ENCODE measurements at places on chromosomes 6 and 20. TPM values are rescaled to one million over a fixed set of nuclear protein-coding genes. Genes with fewer than 3 reads are reported as not detected.
A peak's percentile ranks its signal among the peaks of the same experiment; 100 is the strongest.

RNF217 gene
- total RNA-seq, result 1.2 TPM

CASS4 gene
- 3.1 TPM for total RNA-seq

COX4I2 gene
- not detected for total RNA-seq

PTCRA gene
- not detected for total RNA-seq

CRYBG1 gene
- 10.0 TPM for total RNA-seq

GATA5 gene
- not detected for total RNA-seq

SLC25A27 gene
- total RNA-seq, result 0.28 TPM

DNA sequence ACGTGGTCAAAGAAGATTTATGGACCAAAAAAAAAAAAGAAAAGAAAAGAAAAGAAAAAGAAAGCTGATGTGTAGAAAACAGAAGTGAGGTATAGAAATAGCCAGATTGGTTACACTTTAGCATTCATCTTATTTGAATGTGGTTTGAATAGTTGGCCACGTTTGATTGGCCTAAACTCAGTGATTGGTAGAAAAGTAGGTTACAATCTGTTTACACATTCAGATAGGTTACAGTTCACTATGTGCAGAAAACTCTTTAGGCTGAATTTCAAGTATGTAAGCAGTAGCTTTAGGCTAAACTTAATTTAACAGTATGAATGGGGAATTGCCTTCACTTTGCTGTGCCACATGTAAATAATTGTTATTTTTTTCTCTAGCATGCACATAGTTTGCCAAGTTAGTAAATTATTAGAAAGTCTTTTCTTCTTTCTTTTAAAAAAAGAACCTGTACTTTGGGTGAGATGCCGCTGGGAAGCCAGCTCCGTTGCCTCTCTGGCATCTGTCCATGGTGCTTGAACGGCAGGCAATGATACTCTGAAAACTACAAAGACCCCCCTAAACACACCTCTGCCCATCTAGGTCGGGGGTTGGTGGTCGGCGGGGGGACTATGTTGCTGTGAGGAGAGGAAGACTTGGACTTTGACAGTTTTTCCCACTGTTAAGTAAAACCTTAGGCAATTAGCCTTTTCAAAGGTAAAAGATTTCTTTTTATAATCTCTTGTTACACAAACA lies 173.0 kb downstream of the AIG1 start:
- H3K27me3 ChIP-seq, result no peaks in the 10 kb centered on the region
- H3K27ac ChIP-seq, result no peak overlapping the region
- H3K36me3 ChIP-seq, result no peaks in the 10 kb centered on the region
- no peak for DNase-seq

DNA sequence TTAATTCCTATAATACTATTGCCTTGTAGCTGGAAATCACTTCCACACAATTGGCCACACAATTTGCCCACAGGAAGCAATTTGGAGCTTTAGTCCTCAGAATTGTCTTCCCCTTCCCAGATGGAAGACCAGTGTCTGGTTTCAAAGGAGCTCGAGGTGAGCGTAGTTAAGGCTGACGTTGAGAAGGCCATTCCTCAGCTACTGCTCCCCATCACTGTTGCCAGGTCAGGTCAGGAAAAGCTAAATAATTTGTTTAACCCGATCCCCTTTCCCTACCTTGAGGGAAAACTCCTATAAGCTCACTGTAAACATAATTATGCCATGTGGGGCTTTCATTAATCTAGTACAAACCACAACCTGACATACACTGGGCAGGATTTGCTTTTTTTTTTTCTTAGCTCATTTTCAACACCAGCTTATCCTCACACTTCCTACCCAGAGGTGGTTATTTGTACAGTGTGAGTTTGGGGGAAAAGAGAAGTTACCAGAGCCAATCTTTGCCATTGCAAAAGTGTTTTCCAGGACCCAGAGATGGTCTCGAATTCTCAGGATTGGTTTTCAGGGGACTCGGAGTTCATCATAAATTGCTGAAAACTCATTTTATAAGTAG lies 242.7 kb downstream of the CLIC5 start:
- no peak for DNase-seq
- no peaks in the 10 kb centered on the region for H3K36me3 ChIP-seq
- H3K4me1 ChIP-seq, result no peaks in the 10 kb centered on the region
- H3K27ac ChIP-seq, result no peak overlapping the region

DNA sequence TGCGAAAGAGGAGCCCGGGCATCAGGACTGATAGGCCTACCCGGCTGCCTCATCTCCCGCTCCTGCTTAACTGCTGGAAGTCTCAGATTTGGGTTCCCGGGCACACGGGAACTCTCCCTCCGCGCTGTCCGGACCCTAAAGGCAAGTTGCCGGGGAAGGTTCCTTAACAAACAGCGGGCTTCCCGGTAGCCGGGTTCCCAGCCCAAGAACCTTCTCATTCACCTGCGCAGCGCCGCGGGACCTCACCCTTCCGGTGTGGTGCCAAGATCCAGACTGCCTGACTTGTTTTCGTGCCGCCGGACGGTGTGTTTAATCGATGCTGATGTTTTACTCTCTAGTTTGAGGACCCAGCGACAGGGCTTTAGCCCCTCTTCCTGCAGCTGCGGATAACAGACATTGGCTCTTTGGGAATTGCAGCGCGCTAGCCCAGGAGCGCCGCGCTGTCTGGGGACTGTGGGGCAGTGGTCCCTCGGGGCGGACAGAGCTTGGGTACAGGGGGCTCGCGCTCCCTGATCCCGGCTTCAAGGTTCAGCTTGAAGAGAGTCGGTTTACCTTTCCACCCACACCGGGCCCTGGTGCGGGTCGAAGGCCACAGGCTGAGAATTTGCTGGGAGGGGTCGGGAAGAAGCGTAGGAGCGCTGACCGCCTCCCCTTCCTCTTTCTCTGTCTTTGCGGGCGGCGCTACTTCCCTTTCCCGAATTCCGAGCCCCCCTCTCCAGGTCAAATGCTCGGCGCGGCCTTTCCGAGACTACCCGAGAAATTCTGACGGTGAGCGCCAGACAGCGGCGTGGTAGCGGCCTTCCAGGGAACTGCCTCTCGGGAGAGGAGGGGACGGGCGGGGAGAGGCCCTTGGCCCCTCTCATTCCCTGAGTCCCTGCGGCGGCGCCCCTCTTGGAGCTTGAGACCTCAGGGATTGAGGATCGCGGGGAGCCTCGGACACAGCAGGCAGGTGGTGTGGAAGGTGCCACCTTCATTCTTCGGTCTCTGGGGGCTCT lies 17.2 kb downstream of the ABT1 start:
- no peak overlapping the region for H3K27ac ChIP-seq
- peak; percentile 66 for DNase-seq
- H3K4me1 ChIP-seq, result peaks cover 10% of the 10 kb centered on the region
- H3K27me3 ChIP-seq, result peaks cover 48% of the 10 kb centered on the region

GRCh38 chr6:110813338-110814101 lies 1.7 kb downstream of the CDK19 start:
- H3K4me1 ChIP-seq, result peaks cover 31% of the 10 kb centered on the region
- H3K36me3 ChIP-seq, result peaks cover 3% of the 10 kb centered on the region
- H3K27me3 ChIP-seq, result no peaks in the 10 kb centered on the region

- H3K4me3 ChIP-seq, result no peak overlapping the region
- no peaks in the 10 kb centered on the region for H3K4me1 ChIP-seq
- no peak overlapping the region for H3K27ac ChIP-seq
- no peak for DNase-seq
- H3K27me3 ChIP-seq, result peaks cover 23% of the 10 kb centered on the region
- no peaks in the 10 kb centered on the region for H3K36me3 ChIP-seq
Measured at GRCh38 chr6:52103623-52104022, 16.2 kb upstream of the PKHD1 start.

- H3K4me3 ChIP-seq, result no peak overlapping the region
- peaks cover 4% of the 10 kb centered on the region for H3K36me3 ChIP-seq
- no peaks in the 10 kb centered on the region for H3K27me3 ChIP-seq
- peaks cover 12% of the 10 kb centered on the region for H3K4me1 ChIP-seq
- DNase-seq, result no peak
- no peak overlapping the region for H3K27ac ChIP-seq
Measured at GRCh38 chr6:5506149-5506548, 244.8 kb downstream of the FARS2 start.

DNA sequence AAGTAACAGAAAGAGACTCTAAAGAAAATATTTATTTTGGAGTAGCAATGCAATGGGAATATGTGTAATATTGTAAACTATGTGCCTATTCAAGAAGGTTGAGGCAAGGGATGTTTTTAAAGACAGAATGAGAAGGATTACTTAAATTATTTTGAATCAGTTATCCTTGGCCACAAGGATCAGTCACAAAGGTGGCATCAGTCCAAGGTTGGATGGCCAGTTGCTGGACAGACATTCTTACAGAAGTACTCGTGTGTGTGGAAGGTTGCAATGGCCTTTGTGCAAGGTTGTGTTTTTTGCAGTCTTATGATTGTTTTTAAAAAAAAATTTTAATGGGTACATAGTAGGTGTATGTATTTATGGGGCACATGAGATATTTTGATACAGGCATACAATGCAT lies 2.0 kb downstream of the QRSL1 start:
- DNase-seq, result no peak
- no peaks in the 10 kb centered on the region for H3K27me3 ChIP-seq
- peaks cover 10% of the 10 kb centered on the region for H3K36me3 ChIP-seq
- H3K4me3 ChIP-seq, result no peak overlapping the region
- no peak overlapping the region for H3K27ac ChIP-seq

DNA sequence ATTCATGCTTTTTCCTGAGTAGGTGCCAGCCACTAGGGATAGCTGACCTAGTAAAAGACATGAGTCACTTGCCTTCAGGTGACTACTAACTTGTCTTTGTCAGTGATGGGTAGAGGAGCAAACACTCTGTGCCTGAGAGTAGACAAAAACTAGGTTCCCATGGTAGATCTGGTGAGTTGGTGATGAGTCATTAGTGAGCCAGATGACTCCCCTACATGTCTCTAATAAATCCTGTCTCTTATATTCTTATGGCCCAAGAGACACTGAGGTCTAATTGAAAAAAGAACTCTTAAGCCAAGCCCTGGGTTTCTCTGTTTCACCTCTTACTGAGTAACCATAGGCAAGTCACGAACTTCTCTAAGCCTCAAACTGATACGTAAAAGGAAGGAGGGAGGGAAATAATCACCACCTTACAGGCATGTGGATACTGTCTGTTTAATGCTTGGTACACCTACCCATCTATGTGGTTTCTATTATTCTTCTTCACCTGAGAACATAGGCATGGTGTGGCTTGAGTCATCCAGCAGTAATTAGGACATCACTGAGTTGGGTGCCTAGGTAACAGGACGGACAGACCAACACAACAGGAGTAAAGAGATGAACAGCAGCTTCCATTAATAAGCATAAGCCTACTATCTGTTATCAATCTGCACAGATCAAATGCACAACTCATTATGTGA lies 20.3 kb downstream of the TTPAL start:
- no peak overlapping the region for H3K4me3 ChIP-seq
- H3K36me3 ChIP-seq, result peaks cover 65% of the 10 kb centered on the region
- H3K4me1 ChIP-seq, result peaks cover 26% of the 10 kb centered on the region
- no peak for DNase-seq

DNA sequence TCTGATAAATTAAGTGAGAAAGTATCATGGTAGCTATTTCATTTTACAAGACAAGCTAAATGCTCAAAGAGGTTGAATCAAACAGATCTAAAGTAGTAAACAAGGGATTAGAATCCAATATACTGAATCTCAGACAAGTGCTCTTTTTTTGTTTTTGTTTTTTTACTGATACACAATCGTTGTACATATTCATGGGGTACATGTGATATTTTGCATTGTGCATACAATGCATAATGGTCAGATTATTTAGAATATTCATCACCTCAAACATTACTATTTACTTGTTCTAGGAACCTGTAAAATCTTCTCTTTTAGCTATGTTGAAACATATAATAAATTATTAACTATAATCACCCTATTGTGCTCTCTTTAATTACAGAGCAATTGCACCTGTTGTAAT lies 57.0 kb upstream of the HCRTR2 start:
- H3K4me1 ChIP-seq, result no peaks in the 10 kb centered on the region
- no peak for DNase-seq
- H3K4me3 ChIP-seq, result no peak overlapping the region
- H3K36me3 ChIP-seq, result no peaks in the 10 kb centered on the region
- H3K27me3 ChIP-seq, result no peaks in the 10 kb centered on the region
- no peak overlapping the region for H3K27ac ChIP-seq

DNA sequence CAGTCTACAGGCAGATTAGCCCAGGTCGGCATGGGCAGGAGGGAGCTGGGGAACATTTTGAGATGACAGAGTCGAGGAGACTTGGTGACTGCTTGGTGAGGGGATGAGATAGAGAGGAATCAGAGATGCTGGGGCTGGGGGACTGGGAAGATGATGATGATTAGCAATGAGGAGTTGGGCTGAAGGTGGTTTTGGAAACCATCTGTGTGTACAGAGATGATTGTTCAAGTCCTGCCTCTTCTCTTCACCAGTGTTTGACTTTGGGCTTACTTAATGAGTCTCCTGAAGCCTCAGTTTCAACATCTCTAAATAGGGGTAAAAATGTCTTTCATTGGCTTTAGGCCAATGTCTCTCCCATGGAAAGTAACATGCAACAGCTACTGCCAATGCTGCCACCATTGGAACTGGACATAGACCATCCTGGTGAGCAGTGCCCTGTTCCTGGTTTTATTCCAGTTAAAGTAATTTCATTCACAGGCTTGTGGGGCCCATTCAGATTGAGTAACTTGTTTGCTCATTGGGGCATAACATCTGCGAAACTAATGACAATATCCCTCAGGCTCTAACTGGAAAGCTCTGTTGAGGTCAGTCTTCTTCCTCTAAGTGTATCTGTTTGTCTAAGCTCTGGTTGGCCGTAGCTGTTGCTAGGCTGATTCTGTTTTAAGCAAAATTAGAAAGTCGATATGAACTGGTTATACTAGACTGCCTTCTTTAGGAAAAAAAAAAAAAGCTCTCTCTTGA lies 99.1 kb downstream of the ARMC2 start:
- no peaks in the 10 kb centered on the region for H3K27me3 ChIP-seq
- DNase-seq, result no peak
- peak overlapping the region; percentile 68 for H3K27ac ChIP-seq
- H3K4me3 ChIP-seq, result peak overlapping the region; percentile 13
- peaks cover 47% of the 10 kb centered on the region for H3K4me1 ChIP-seq

Measured in activated CD4-positive, alpha-beta T cell treated with anti-CD3 and anti-CD28 coated beads, Interleukin-2, amount 10 ng/mL, durations not matched to agents 24 days and 14 days (primary cell).